ENCODE measurements at places on chromosomes 2 and 18. TPM values are rescaled to one million over a fixed set of nuclear protein-coding genes. Genes with fewer than 3 reads are reported as not detected.

The C2orf78 gene
- total RNA-seq = not detected

The MERTK gene
- 36.6 TPM for total RNA-seq

The GLI2 gene
- 2.9 TPM for total RNA-seq

- DNase-seq = no peak
These were observed 132.6 kb downstream of the NYAP2 start for GRCh38 chr2:225532096-225532495.

- no peak for DNase-seq
These were observed 142.2 kb downstream of the BCL11A start for GRCh38 chr2:60411295-60411694.

- DNase-seq = no peak
These were observed 80.0 kb downstream of the EPB41L3 start for GRCh38 chr18:5463831-5464230.

- no peak for DNase-seq
These were observed 61.2 kb downstream of the RALBP1 start for GRCh38 chr18:9536354-9537152.

DNA sequence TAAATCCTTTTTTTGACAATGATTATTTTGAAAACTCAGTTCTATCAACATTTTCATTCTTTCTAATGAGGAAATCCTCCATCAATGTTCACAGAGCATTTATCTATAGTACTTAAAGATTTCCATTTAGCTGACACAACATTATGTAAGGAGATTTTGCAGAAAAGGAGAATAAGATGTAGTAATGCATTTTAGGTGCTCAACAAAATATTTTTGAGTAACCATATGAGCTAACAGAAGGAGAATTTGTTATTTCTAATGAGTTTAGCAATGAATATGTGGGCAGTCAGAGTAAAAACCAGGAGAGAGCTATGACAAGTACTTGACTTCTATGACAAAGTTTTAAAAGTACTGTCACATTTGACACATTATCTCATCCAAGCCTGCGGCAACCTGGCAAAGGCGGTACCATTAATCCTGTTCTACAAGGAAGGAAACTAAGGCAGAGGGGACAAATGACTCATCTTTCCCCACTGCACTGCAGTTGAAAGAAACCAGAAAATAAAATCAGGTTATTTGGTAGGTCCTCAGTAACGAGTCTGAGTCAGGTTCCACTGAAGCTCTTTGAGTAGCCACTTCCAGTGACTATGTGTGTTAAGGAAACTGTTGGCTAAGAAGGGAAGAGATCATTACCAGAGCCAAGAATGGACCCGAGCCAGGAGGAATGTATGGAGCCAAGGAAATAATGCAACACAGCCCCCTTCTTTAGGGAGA is 134.1 kb upstream of the ITGB6 start:
- DNase-seq = no peak

DNA sequence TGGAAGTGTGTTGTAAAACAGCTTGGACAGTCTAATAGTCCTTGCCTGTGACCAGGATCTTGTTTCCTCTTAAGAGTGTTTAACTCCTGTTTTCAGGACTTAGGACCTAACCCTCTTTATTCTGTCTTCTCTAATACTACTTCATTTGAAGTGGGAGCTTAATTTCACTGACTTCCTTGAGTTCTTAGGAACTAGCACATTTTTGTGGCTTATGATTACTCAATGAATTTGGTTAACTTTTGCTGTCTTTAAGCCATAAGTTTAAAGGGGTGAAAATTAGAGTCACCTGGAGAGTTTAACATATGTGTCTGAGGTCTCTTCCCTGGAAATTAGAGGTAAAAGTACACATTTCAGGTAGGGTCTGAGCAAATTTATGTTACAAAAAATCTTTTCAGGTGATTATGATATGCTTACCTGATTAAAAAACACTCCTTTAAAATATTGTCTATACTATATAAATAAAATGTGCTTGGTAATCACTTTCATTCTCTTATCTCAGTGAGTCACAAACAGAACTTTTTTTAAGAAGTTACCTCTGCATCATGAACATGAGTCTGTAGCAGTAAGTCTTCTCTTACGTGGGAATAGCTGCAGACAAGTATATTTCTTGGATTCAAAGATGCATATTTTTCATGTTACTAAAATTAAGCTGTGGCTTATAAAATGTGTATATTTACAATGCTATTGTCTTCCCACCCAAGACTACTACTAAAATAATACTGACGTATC is 52.7 kb downstream of the ATP9B start:
- DNase-seq = no peak

GRCh38 chr2:101348883-101349282 is 38.4 kb downstream of the CREG2 start:
- DNase-seq = no peak

DNA sequence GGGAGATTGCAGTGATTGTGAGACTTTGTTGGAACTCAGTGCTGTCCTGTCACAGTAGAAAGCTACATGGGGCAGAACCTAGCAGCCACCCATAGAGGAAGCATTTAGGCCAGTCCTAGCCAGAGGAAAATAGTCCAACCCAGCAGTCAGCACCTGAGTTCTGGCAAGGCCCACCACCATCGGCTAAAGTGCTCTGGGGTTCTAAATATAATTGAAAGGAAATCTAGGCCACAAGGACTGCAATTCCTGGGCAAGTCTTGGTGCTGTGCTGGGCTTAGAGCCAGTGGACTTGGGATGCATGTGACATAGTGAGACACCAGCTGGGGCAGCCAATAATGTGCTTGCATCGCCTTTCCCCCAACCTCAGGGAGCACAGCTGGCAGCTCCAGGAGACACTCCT is 28.9 kb upstream of the ACTR2 start:
- no peak for DNase-seq
